ENCODE measurements at places on chromosomes 6 and 20.

GRCh38 chr6:17574866-17575560, 25.1 kb upstream of the FAM8A1 start:
- DNase-seq = no peak

GRCh38 chr20:38534756-38535155, 46.2 kb upstream of the ADIG start:
- peak; percentile 22 for DNase-seq

DNA sequence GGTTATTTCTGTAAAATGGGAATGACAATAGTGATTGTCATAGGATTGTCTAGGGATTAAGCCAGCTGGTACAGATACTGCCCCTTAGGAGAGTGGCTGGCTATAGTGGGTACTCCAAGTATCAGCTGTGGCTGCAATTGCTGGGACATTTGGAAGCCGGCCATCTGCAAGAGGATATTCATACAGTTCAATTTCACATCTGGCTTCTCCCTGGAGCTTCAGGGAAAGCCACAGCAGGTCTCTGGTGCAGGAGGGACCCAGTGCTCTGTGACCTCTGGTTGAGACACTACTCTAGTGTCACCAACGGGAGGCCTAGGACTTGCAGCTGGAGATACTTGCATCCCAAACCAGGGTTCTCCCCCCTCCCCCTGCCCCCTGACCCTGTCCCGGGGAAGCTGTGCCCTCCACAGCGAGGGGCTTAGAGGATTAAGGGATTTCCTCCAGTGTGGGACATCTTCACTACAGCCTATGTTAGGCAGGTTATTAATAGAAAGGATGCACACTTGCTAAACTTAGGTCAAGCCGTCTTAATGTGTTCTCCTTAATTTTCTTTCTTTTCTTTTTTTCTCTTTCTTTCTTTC, 2.7 kb downstream of the SLC2A10 start:
- DNase-seq = no peak

- DNase-seq = no peak
Measured at GRCh38 chr20:3814928-3815495, 5.3 kb upstream of the AP5S1 start.

DNA sequence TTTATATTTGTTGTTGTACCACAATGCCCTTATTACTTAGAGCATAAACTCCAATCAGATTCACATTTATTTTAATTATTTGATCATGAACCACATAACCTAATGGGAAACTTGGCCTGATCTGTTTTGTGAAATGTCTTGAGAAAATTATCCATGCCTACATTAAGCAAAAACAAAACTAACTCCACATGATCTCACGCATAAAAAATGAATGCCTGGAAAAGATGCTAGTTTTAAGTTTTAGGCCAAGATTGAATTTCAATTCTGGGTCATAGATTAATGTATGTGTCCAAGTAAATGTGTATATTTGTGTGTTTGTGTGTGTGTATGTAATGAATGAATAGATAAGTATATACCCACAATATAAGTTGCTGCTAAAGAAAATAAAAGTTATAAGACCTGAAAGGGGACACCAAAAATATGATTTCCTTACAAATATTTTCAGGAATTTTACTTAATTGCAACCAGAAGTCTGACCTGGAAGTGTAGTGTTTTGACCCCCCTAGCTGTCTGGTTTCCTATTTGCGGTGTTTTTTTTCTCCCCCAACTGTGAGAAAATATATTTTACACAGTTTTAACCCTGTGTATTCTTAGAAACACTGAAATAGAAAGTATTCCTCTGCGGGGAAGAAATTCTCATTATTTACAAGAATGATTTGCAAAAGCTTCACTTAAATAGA, 97.2 kb downstream of the JAG1 start:
- DNase-seq = no peak

DNA sequence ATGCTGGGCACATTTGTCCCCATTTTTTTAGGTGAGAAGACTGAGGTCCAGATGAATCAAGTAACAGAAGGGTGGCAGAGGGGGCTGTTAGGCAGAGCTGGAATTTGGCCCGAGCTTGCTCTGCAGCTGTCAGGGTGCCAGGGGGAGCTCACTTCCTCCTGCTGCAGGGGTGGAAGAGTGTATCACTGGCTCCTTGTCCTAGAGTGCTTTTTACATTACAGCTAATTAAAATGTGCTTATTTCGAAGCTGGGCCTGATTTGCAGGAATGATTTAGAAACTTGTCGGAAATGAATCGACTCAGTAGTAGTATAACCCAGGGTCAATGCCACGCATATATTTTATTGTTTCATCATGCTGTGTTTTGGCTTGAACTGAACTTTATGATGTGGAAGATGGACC, 11.1 kb downstream of the TOX2 start:
- no peak for DNase-seq

DNA sequence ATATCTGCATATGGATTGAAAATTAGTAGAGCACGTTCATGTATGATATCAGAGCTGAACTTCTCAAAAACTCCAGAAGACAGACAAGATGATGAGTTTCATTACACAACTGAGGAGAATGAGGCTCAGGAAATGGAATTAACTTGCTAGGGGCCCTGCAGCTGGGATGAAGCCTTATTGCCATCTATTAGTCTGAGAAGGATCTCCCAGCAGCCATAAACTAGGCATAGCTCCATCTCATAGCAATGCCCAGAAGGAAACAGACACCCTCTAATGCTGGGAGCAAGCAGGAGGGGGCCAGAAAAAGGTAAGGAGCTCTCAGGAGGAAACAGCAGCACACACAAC, 18.0 kb downstream of the TFEB start:
- no peak for DNase-seq

- no peak for DNase-seq
Measured at GRCh38 chr6:138550346-138550767, 51.1 kb upstream of the NHSL1 start.

DNA sequence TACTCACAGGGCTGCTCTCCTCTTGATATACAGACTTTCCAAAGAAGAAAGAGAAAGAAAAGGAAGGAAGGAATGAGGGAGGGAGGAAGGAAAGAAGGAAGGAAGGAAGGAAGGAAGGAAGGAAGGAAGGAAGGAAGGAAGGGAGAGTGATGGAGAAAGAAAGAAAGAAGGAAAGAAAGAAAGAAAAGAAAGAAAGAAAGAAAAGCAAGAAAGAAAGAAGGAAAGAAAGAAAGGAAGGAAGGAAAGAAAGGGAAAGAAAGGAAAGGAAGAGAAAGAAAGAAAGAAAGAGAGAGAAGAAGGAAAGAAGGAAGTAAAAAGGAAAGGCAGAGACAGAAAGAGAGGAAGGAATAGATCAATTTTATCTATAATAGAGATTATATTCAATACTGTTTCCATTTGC, 1257.4 kb downstream of the EPHA7 start:
- no peak for DNase-seq

DNA sequence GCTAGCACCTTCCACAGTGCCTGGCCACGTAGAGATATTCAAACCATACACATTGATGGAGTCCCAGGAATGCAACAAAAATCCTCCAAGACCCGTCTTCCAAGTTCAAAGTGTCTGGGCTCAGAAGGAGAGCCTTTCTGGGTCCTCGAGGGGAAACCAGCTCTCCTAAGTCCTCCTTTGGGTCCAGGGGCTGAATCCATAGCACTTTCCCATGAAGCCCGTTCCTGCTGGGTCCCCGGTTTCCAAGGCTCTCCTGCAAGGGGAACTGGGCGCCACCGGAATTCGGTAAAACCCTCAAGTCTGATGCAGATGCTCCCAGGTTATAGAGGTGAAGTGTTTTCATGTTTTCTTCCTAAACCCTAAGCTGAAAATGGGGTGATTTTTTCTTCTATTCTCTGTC, 101.2 kb upstream of the SNX9 start:
- no peak for DNase-seq

DNA sequence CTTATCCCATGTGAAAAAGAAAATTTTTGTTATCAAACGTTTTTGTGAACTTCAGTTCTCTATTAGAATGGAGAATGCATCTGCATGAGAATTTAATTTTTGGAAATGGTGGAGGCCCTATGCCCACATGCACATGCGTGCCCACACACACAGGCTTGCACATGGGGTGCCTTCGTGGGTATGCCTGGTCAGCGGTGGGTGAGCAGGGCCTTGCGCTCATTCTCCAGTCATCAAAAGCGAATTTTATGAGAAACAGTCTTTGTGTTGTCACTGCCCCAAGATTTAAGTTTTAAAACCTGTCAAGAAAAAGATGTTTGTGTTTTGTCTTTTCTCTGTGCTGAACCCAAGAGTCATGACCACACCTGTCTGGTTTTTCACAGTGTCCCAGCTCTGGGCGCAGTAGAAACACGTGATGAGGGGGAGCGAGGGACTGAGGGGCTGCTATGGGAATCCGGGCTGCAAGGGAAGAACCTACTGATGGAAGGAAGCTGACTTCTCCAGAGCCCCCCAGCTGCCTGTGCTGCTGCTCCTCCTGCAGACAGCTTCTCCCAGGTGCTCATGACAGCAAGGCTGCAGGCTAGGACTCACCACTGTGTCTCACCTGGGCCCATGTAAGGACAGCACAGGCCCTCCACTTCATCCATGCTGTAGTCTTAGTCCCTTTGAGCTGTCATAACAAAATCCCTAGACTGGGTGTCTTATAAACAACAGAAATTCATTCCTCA, 153.6 kb downstream of the SYCP2 start:
- no peak for DNase-seq

DNA sequence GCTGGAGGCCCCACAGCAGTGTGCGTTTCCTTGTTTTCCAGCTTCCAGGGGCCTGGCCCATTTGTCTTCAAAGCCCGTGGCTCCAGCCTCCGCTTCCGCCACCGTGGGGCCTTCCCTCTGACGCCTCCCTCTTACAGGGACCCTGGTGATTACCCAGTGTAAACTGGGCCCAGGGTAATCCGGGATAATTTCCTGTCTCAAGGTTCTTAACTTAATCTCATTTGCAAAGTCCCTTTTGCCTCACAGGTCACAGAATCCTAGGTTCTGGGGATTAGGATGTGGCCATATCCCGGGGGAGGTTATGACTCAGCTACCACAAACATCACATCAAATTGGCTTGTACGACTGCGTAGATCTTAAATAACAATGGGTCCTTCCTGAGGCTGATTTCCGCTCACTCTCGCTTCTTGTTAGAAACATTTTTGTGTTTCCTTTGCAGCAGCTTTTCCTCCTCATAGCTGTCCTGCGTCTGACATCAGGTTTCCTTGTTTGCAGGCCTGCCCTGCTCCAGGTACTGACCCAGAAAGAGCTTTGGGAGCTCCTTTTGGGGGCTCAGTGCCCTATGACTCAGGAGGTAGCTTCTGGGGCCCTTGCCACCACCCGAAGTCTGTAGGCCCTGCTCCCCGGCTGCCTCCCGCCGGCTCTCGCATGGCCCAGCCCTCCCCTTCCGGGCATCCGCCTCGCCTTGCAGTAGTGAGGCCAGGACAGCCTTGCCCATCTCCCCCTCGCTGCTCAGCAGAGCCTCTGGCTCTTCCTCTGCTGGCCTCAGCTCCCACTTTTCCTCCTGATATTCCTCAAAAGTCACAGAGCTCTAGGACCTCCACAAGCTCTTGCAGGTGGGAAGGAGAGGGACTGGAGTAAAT, 100.5 kb downstream of the ERMARD start:
- no peak for DNase-seq

DNA sequence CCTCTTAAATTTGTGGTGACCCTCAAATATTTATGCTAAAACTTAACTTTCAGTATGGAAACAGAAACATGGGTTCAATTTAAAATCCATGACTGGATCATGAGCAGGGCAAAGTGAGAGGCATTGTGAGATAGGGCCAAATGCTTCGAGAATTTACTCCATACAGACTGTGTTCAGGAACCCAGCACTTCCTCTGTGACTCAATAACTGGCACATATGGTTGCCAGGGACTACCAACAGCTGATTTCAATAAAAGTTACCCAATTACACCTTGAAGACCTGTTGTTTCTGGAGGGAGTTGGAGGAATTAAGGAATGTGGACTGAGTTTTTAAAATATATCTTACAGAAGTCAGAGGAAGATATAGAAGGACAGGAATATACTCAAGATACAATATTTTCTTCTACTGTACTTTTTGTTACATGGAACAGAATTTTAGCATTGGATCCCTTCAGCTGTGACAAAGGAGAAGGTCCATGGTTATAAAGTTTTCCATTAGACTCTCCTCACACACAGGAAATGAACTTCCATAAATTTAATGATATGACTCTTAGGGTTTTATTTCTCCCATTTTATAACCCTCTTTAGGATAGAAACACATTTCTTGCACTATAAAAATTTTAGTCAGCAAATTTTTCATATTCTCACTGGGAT, 258.5 kb downstream of the KHDC1L start:
- DNase-seq = no peak

- peak; percentile 24 for DNase-seq
Measured at GRCh38 chr20:62887152-62887859, 25.7 kb upstream of the TCFL5 start.

DNA sequence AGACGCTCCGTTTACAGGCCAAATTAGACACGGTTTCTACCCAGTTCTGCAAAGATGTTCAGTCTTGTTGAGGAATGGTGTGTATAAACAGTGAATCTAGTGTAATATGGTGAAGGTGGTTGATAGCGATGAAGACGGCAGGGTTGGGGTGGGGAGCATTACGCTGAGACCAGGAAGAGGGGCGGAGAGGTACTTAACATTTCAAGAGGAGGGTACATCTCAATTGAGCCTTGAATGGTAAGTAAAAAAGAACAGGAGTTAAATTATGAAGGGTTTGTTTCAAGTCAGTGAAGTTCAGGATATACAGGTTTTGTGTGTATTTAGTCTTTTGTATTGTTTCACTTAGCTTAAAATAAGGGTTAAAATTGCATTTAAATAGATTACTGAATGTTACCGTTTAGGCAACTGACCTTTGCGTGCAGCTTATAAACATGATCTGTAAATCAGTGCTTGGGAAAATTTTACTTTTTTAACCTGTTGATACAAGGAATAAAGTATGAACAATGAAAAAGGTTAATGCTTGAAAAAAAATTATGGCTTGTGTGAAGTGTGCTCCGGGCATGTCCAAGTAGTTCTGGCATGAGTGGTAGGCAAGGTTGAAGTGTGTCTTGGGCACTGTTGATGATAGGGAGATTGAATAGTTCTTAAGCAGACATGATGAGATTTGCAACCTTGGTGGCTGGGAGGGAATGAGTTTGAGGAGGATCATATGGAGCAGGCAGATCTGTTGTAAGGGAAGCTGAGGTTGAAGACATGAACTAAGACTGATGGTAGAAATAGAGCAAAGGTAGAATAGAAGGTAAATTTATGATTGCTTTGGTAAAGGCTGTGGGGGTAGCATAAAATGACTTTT, 842 bp downstream of the POLR1C start:
- no peak for DNase-seq

GRCh38 chr20:64237316-64237715, 18.2 kb upstream of the PCMTD2 start:
- DNase-seq = no peak

GRCh38 chr6:38281126-38281525, 358.6 kb downstream of the BTBD9 start:
- no peak for DNase-seq
